ENCODE measurements at places on chromosomes 7 and 10.

DNA sequence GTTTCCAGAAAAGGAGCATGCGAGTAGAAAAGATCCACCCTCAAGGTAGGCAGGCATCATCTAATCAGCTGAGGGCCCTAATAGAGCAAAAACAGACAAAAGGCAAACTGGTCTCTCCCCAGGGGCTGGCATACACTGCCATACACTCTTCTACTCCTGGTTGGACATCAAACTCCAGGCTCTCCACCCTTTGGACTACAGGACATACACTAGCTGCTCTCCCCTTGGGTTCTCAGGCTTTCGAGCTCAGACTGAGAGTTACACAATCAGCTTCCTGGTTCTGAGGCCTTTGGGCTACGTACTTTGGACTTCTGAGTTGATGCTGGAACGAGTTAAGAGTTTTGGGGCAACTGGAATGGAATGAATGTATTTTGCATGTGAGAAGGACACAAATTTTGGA is 50.9 kb upstream of the TM9SF3 start:
- no peak for DNase-seq

- no peak for DNase-seq
Observed at GRCh38 chr7:7582596-7582995, 15.9 kb downstream of the MIOS start.

GRCh38 chr10:89805599-89806013 is 104.2 kb downstream of the KIF20B start:
- no peak for DNase-seq

DNA sequence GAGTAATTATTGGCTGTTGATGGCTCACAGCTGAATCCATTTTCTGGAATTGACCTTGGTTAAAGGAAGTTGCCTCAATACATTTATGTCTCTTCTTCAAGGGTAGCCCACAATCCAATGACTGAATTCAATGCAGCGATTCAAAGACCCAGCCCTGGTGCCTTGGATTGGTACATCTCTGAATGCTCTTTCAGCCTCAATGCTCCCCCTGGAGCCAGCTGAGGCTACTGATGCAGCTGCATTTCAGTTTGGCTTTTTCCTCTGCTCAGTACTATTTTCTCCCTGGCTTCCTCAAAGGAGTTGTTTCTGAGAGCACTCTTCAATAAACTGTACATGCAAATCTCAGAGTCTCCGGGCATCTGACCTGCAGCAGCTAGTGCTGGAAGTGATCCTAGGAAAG is 633 bp upstream of the EBLN1 start:
- no peak for DNase-seq

- DNase-seq: no peak
Observed at GRCh38 chr7:121872831-121873288, at the start of gene PTPRZ1. TSS of gene PTPRZ1 (plus strand) at chr7:121873161. CDS start at chr7:121873500, 339 bp downstream.

DNA sequence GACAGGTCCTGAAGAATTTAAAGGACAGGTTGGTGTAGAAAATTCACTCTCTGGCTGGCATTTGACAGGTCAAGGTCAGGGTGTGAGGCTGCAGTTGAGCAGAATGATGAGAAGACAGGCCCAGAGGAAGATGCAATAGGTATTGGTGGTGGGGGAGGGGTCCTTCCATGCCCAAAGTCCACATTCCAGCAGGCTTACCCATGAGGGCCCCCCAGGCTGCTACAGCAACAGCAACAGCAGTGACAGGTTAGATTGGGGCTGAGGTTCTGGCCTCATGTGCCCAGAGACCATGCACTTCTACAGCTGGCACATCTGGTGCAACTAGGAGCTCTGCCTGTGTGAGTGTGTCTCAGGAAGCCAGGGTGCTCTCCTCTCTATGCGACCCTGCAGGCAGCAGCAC is 223.5 kb upstream of the GHITM start:
- DNase-seq: no peak

DNA sequence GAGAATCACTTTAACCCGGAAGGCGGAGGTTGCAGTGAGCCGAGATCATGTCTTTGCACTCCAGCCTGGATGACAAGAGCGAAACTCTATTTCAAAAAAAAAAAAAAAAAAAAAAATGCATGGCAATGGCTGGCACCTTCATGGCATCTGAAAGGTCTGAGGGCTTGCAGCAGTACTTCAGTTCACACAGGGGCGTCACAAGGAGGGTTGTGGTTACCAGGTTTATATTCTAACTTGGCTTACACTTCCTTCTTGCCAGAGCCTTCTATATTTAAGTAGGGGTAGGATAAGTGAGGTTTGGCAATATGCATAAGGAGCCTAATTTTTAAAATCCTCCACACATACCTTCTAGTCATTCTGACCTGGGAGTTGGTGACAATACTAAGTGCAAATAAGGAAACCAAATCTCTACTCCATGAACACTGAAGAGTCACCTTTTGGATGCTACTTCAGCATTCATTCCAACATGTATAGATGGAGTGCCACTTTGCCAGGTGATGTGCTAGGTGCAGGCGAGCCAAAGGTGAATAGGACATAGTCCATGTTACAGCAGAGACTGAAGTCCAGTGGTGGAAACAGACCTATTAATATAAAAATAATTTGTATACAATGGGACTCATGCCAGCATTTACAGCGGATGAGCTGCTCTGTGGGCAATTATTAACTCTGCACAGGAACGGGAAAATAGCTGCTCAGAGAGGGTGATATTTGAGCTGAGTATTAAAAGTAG is 57.8 kb upstream of the PDCD4 start:
- DNase-seq: no peak

DNA sequence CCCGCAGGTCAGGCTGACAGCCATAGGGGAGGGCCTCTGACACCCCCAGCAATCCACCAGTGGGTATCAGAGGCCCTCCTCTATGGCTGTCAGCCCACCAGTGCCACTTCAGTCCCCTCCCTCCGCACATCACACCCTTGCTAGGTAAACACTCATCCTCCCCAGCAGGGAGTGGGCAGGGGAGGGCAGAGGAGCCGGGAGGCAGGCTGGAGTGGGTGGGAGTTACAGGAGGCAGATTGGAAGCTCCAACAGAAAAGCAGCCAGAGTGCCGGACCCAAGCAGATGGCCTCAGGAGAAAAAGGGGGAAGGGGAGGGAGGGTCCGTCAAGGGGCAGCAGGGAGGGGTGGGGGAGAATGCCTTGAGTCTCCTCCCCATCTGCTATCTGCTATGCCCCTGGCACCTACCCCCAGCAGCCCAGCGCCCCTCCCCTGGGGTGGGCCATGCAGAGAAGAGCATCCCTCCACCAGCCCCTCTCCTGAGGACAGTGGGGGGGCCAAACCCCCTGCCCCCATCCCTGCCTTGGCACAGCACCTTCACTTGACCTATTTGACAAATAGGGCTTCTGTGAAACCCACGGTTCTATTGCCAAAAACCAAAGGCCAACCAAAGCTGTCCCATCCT is 2.4 kb downstream of the RASGEF1A start:
- DNase-seq: no peak

GRCh38 chr7:92489634-92490033 is 11.9 kb upstream of the ERVW-1 start:
- DNase-seq: no peak

- DNase-seq: no peak
Observed at GRCh38 chr7:151786241-151786640, 90.7 kb downstream of the PRKAG2 start.

GRCh38 chr10:61792921-61793320 is 108.6 kb upstream of the ARID5B start:
- no peak for DNase-seq

DNA sequence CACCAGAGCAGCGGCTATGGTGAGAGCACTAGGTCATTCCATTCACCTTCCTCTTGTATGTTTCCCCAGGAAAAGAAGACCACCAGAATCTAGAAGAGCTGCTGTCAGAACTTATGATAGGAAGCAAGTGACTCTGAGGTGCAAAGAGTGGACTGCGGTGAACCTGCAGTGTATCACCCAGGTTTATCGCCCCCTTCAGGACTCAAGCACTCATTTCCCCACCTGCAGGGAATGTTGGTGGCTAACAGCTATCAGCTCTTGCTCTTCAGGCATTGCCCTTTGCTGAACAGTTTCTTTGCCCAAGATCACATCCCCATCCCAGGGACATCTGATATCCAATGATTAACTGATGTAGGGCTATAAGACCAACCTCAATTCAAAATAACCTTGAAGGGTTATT is 66.3 kb upstream of the IL6 start:
- DNase-seq: no peak

GRCh38 chr10:74824900-74825370 is 1.5 kb upstream of the KAT6B start:
- no peak for DNase-seq

GRCh38 chr7:150313367-150313809 is 9.8 kb upstream of the LRRC61 start:
- no peak for DNase-seq

- no peak for DNase-seq
Observed at GRCh38 chr10:111148440-111148839, 71.6 kb downstream of the ADRA2A start.

DNA sequence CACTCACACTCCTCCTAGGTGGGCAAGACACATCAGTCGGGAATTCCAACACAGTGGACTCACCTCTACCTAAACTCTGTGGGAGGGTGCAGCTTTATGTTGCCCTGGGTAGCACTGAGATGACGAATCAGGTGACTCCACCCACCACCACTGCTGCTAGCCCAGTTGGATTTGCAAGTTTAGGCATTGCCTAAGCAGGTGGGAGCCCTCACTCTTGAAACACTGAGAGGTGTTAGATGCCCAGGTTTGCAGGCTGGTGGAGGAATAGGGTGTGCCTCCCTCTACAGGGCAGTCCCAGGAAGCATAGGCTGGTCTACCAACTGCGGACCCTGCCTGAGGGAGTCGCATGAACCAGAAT is 708.9 kb downstream of the POM121L12 start:
- DNase-seq: no peak

- no peak for DNase-seq
Observed at GRCh38 chr10:47279276-47279675, 20.7 kb upstream of the GDF10 start.

DNA sequence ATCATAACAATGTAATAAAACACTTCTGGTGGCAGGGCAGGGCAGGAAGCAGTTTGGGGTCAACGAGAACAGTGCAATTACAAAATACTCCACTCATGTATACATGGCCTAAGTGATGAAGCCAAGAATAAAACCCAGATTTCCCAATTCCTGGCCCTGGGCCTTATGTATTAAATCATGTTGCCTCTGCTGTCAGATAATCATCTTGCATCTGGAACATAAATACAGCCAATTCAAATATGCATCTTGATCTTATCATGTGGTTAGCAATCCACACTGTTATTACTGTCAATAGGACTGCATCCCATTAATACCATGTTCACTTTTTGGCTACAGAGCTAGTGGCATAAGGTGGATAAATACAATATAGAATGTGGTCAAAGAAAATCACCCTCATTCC is 186.5 kb upstream of the SLC25A13 start:
- no peak for DNase-seq

- DNase-seq: no peak
Observed at GRCh38 chr7:5404421-5404826, 19.2 kb downstream of the TNRC18 start.

- DNase-seq: no peak
Observed at GRCh38 chr10:33493978-33494377, 159.5 kb upstream of the NRP1 start.

GRCh38 chr10:84205049-84205852 is 10.9 kb downstream of the CDHR1 start:
- DNase-seq: peak; percentile 64

- no peak for DNase-seq
Observed at GRCh38 chr10:33422471-33423153, 88.1 kb upstream of the NRP1 start.

GRCh38 chr7:128165927-128166420 is 75.1 kb upstream of the LEP start:
- DNase-seq: no peak

GRCh38 chr10:133456041-133456951 is 2.6 kb downstream of the SCART1 start:
- no peak for DNase-seq

- no peak for DNase-seq
Observed at GRCh38 chr7:100639995-100640516, 1.3 kb downstream of the TFR2 start.

GRCh38 chr10:124173298-124173900 is 80.0 kb upstream of the CHST15 start:
- DNase-seq: no peak

- no peak for DNase-seq
Observed at GRCh38 chr10:85231534-85232270, 903.3 kb downstream of the CCSER2 start.

DNA sequence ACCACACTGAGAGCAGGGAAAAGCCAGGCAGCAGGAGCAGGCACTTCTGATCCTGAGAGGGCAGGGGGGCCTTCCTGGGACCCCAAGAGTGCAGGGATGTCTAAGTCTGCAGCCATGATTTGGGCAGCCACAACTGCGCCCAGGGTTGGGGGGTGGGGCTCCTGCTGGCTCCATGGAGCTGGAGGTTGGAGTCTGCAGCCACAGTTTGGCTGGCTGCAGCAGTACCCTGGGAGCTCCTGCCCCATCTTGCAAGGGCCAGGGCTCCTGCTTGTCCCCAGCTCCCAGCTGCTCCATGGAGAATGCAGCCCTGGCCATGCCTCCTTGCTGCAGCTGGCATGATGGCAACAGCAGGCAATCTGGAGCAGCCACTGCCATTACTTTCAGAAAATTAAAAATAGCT is 679.7 kb upstream of the LRRTM3 start:
- no peak for DNase-seq

- DNase-seq: peak; percentile 47
Observed at GRCh38 chr10:69086001-69086509, 1.8 kb upstream of the SRGN start.

GRCh38 chr10:61754587-61755550 is 92.1 kb downstream of the CABCOCO1 start:
- no peak for DNase-seq

DNA sequence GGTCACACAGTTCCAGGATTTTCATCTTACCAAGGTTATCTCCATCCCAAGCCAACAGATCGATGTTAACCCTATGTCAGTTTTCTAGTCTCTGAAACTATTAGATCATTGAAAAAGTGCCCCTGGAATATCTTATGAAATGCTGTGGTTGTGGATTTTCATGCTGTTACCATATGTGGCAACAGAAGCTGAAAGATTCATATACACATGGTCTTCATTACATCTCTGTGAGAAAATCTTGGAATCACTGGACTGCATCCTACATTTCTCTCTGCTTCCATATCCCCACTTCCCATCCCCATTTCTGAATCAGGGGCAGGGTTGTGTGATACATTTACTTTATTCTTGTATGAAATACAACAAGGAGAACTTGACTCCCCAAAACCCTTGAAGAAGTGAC is 146.1 kb downstream of the SLC16A9 start:
- DNase-seq: no peak

DNA sequence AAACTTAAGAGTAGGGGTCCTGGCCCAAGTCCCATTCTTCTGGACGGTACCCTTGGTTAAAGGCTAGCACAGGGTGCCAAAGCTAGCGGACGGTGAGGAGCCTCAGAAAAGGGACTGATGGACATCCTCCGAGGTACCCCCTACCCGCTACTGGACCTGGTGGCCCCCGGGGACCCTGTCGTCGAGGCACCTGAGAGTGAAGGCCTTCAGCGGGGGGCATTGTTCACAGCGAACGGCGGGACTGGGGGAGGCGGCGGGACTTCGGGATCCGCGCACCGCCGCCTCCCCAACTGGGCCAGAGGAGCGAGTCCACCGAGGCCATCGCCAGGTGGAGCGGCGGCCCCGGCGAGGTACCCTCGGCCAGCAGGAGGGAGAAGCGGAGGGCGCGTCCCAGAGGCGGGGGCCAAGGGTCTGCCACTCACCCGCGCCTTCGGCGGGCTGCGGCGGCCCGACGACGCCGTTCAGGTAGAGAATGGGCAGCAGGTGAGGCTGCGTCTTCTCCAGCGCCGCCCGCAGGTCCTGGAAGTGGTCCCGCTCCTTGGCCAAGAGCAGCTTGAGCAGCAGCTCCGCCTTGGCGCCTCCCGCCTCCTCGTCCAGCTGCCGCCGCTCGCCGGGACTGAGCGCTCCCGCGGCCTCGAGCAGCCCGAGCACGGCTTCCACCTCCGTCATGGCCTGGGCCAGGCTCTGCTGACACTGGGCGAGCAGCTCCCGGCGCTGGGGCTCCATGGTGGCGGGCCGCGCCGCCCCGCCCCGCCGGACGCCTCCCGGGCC is 575 bp downstream of the DLG5 start:
- peak; percentile 19 for DNase-seq

Data from inflammatory macrophage (primary cell).